ENCODE measurements at places on chromosomes 3 and 15. TPM values are rescaled to one million over a fixed set of nuclear protein-coding genes. Genes with fewer than 3 reads are reported as not detected.

The GOLGA8J gene
- not detected for total RNA-seq

The HCLS1 gene
- 248 TPM for total RNA-seq

The DAZL gene
- not detected for total RNA-seq

The SLC28A2 gene
- not detected for total RNA-seq

The MNS1 gene
- 0.57 TPM for total RNA-seq

The HGD gene
- total RNA-seq, result not detected

The HDC gene
- 0.95 TPM for total RNA-seq

The HOMER2 gene
- 2.3 TPM for total RNA-seq

Measured in activated naive CD4-positive, alpha-beta T cell treated with anti-CD3 and anti-CD28 coated beads for 36 hours (primary cell).